ENCODE measurements at places on chromosomes 16 and 17.

DNA sequence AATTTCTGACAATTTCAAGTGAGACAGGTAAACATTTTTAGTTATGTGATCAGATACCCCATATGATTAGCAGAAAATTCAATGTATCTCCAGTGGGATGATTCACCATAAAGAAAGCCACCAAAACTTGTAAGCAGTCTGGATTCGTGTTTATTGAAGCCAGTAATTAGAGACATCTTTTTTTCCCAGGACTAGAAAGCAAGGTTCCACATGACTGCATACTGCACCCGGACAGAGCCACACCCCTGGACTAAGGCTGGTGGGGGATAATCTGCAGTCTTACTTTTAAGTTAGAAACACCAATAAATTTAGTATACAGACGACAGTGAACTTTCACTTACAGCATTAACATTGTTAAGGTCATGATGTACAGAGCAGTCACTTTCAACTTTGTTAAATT is 24.2 kb upstream of the CMTM4 start:
- DNase-seq: no peak

- no peak for DNase-seq
Measured at GRCh38 chr17:1360975-1361374, 39.0 kb downstream of the YWHAE start.

GRCh38 chr17:1186214-1186820 is 6.5 kb upstream of the ABR start:
- no peak for DNase-seq

GRCh38 chr16:27539120-27539519 is 10.6 kb downstream of the GTF3C1 start:
- DNase-seq: no peak

- DNase-seq: peak; percentile 75
Measured at GRCh38 chr16:636206-637080, at the start of gene METTL26. Gene METTL26, minus strand, starts transcription at chr16:636305. Its CDS starts 15 bp downstream, at chr16:636290.

DNA sequence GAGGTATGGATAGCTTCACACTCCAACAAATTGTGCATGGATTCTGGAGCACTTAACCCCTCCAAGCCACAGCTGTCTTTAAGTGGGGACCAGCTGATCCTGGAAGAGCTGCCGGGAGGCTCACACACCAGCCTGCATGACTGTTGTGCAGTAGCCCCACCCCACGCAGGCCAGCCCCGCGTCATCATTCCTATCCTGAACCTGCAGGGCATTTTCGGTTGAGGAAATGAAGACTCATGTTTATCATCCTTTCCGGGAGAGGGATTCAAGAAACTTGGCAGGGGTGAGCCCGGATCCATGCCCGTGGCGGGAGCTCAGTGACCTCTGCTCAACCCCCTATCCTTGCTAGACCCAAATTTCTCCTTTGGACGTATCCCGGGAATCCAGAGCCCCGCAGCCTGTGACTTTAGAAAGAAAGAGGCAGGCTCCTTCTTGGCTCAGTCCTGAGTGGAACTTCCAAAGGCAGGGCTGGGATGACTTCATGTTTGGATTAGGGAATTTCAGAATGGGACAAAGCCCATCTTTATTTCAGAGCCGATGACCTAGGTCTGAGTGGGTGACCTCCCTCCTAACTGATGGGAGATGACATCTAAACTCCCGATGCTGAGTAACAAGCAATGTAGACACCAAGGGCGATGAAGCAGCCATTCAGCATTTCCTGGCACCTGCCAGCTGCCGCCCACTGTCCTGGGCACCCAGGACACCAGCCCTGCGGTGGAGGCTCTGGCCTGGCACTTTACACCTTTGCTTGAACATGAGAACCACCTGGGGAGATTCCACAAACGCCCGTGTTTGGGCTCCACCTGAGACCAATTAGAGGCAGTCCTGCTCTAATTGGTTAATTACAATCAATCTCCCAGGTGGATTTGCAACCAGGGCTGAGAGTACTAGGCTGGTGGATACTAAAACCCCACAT is 43.3 kb upstream of the CMIP start:
- DNase-seq: no peak

DNA sequence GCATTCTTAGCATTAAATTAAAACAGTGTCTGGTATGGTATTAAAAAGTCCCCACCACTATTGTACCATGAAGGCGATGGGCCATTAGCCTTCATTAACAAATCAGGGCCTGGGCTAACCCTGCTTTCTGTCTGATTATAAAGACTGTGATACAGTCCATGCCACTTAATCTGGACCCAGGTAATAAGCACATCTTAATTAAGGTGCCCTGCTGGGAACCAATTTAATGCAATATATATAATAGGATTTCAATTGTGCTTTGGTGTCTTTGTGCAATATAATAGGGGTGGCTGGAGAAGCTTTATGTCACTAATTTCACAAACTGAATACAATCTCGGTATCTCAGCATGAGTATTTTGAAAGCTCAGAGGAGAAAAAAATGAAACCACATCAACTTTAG is 64.4 kb upstream of the CDH8 start:
- no peak for DNase-seq

GRCh38 chr16:1770328-1771187 is 785 bp downstream of the NME3 start:
- DNase-seq: no peak
